Activated T-helper 17 cell treated with anti-CD3 and anti-CD28 coated beads, Interleukin-2, amount 50 U/mL, for 72 hours (primary cell): ENCODE measurements at places on chromosomes 7 and 10. TPM values are rescaled to one million over a fixed set of nuclear protein-coding genes. Genes with fewer than 3 reads are reported as not detected.

GRCh38 chr7:611281-611810 is 91.7 kb upstream of the PDGFA start:
- ATAC-seq = no peak

DNA sequence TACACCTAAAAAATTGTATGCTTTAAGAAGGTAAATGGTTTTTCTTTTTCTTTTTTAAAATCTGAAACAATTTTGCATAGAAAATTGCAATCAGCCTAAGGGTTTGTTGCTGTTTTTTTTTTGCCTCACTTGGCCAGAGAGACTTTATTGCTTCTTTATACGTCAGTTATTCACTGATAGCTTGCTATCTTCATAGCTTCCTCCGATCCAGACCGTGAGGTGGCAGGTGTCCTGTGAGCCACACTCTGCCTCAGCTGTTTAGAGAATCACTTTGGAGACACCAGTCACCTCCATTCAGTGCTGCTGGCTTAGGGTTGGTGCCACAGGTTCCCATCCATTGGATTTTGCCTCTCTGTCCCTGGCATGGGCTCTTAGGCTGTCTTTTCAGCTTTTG is 68.0 kb downstream of the HHEX start:
- no peak for ATAC-seq

DNA sequence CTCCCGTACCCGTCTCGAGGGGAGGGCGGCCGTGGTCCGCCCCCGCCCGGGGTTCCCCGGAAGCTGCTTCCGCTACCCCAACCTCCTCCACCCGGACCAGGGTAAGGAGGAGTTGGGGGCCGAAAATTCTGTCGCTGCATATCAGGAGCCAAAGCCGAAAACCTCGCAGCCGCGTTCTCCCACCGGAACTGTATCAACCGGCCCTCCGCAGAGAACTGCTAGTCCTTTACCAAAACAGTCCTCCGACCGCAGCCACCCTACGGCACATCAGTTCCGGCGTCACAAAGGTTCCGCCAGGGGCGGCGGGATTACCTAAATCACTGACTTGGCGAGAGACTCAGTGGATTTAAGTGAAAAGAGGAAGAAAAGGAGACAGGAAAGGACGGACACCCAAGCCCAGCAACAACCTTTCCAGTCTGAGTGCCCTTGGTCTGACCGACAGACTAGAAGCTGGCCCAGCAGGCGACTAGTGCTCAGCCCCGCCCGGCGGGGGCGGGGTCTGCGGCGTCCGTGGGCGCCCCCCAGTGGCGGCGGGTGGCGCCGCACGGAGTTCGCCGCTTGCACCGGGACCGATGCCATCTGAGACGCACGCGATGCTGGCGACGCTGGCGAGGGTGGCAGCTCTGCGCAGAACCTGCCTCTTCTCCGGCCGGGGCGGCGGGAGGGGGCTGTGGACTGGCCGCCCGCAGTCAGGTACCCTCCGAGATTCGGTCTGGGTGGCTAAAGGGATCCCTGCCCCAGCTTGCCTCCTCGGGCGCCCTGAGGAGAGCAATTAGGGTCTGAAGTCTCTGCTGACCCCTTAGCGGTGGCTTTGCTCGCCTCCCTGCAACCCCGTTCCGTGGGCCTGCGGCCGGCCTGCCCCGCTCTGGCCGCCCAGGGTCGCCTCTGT is at the start of the genes MPLKIP and SUGCT:
Gene MPLKIP, minus strand, starts transcription at position 195 of the 889 bp plus-strand sequence. Its CDS starts 55 bp downstream, at position 140.
Gene SUGCT, plus strand, starts transcription at position 578 of the 889 bp plus-strand sequence.
- ATAC-seq = peak; percentile 91

GRCh38 chr7:117048882-117049281 is 95.6 kb downstream of the ST7 start:
- ATAC-seq = no peak

- no peak for ATAC-seq
Observed at GRCh38 chr7:44261240-44261639, 60.5 kb downstream of the YKT6 start.

- ATAC-seq = no peak
Observed at GRCh38 chr7:117871401-117871777, 1.9 kb downstream of the CTTNBP2 start.

GRCh38 chr7:25557930-25558329 is 329.6 kb upstream of the NPVF start:
- ATAC-seq = no peak

- ATAC-seq = no peak
Observed at GRCh38 chr10:2979306-2979705, 88.0 kb upstream of the PFKP start.

DNA sequence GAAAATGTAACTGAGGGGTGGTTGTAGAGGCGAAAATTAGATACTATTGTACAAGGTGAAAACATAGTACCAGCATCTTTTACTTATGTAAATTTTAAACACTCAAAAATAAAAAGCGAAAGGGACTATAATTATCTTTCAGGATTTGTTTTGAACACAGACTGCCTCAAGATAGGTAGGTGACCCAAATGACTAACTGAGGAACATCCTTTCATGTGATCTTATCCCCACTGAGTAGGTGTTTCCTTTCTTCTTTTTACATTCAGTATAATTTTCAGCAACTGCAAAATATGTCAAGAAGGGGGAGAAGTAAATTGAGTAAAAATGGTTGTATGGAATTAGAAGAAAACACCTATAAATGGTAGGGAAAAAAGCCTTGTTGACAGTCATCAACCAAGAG is 236.7 kb downstream of the PHF14 start:
- ATAC-seq = peak; percentile 54

- no peak for ATAC-seq
Observed at GRCh38 chr10:95508730-95509129, 52.4 kb downstream of the SORBS1 start.

- ATAC-seq = no peak
Observed at GRCh38 chr7:152710153-152710442, 34.2 kb upstream of the XRCC2 start.

- ATAC-seq = no peak
Observed at GRCh38 chr10:4354382-4354812, 471.6 kb upstream of the AKR1E2 start.

DNA sequence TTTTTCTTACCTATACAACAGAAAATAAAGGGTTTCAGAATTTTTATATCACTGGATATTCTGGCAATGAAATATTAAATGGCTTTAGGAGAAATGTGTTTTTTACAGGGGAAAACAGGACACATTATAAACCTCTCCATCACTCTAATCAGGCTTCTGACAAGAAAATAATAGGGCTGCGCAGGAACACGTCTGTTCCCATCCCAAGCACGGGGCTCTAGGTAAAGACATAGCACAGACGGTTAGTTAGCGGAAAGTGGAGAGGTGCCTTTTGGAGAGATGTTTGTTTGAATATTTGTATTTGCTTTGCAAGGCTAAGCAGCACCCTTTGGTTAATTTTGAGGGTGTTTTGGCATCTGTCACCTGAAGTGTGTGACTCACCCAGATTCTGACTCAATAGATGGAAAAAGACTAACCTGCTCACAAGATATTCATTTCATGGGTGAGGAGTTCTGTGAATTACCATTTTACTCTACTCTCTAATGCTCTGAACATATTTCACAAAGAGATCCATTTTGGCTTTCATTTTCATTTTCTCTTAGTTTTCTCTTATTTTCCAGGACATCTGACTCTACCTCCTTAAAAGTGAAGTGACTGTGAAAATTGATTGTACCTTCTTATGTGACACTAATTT is 174.5 kb upstream of the AKR1E2 start:
- ATAC-seq = peak; percentile 87

GRCh38 chr7:38463277-38464225 is 167.6 kb downstream of the AMPH start:
- ATAC-seq = peak; percentile 90

DNA sequence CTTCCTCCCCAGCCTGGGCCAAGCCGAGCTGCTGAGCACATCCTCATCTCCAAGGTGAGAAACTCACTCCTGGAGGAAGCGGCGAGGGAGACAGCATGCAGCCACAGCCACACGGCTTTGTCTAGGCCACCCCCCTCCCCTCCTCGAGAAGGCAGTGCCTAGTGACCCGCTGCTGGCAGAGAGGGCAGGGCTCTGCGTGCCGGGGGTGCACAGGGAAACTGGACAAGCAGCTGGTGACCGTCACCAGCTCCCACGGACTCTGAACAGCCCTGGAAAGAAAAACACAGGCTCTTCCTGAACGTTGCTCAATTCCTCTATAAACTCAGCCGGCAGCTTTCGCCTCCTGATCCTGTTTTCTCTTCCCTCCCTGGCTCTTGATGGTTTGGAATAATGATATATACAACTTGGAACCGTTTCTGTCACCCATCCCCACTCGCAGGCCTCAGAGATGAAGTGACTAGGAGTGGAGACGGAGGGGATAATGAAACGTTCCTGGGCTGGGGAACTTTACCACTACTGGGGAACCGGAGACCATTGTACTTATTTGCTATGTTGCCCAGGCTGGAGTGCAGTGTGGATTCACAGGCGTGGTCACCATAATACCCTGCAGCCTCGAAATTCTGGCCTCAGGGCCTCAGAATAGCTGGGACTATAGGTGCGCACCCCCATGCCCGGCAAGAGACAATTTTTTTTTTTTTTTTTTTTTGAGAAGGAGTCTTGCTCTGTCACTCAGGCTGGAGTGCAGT is 19.3 kb downstream of the PAPOLB start:
- ATAC-seq = no peak

GRCh38 chr10:44325157-44325556 is 59.7 kb downstream of the CXCL12 start:
- ATAC-seq = no peak

GRCh38 chr7:37448011-37448635 is 541 bp downstream of the ELMO1 start:
- peak; percentile 25 for ATAC-seq

GRCh38 chr7:113281223-113281622 is 162.9 kb upstream of the SMIM30 start:
- no peak for ATAC-seq

DNA sequence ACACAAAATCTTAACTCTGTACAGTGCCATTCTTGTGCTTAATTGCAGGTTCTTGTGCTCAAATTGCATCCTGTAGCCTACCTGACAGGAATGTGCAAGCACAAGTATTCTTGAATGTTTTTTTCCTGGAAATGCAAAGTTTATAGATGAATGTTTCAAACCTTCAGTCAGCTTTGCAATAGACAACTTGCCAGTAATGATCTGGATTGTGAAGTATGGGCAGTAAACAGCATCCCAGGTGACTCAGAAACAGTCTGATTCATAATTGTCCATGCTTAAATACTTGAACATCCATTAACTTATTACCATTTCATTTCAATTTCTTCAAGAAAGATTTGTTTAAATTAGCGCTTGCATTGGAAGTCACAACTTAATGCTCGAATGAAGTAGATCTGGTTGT is 347.2 kb downstream of the SDK1 start:
- no peak for ATAC-seq

DNA sequence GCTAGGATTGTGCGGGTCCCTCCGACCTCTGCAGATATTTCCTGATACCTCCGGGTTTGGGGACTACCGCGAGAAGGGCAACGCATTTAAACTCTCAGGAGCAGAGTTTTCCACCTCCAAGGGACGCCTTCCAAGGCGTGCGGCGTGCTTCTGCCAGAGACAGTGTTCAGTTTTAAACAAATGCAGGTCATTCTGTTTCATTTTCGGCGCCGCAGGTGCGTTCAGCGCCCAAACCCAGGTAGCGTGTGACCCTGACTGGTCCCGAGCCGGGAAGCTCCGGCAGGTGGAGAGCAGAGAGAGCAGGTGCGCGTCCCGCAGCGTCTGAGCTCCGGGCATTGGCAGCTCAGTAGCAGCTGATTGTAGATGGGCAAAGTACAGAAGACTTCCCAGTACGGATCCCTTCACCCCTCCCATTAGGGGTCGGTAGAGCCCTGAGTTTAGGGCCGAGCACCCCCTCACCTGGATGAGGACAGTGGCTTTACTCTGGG is 1.4 kb upstream of the CYP26A1 start:
- peak; percentile 18 for ATAC-seq

- no peak for ATAC-seq
Observed at GRCh38 chr7:24307326-24307725, 23.3 kb downstream of the NPY start.

GRCh38 chr10:112456533-112456932 is 9.5 kb downstream of the VTI1A start:
- ATAC-seq = no peak

DNA sequence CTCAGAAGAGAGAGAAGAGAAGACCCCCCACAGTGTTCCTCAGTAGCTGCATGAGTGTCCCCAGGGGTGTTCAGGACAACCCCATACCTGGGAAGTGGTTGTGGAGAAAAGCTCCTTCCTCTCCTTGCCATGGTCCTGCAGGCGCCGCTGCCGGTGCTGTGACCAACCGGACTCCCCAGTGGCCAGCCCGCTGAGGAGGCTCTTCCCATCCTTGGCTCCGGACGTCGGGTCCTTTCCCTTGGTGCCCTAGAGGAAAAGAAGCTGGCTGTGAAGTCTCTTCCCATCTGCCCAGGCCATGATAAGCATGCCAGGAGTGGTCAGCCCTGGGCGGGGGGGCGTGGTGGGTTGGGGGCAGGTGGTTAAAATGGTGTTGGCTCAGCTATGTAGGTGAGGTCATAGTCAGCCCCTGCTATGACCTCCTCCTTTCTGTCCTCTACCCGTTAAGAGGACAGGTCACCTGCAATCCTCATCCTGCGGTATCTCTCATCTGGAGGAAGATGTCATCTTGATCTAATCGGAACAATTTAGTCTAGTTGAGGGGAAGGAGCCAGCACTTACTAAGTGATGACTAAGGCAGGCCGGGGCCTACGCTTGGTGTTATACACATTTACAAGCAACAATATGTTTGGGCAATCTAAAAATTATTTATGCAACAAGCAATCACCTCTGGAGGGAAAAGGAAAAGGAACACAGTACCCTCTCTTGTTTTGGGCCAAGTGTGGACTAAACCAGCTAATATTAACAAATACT is 13.2 kb downstream of the WDR91 start:
- ATAC-seq = peak; percentile 38

DNA sequence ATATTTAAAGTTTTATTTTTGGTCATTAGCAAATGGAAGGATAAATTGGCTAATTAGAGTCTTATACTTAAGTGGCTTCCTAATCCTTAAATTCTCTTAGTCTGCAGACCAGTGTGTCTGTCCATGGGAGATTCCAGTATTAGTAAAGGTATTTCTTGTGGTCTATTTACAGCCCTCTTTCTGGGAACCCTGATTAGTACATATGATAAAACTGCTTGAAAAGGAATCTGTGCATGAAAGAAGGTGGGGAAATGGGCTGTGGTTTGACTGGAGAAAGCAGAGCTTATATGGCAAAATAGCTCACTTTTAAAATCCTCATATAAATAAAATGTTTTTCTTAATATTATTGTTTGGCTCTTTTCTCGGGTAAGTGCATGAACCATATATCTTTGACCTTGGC is 124.5 kb upstream of the RHOBTB1 start:
- no peak for ATAC-seq

PKD2L1 gene
- 0.66 TPM for total RNA-seq

VSTM4 gene
- total RNA-seq = 0.06 TPM

IFIT1B gene
- total RNA-seq = not detected

CALML5 gene
- total RNA-seq = not detected

ARID5B gene
- total RNA-seq = 93.8 TPM

HABP2 gene
- not detected for total RNA-seq

OPN1SW gene
- not detected for total RNA-seq

STRIP2 gene
- 78.4 TPM for total RNA-seq

GIMAP8 gene
- total RNA-seq = 10.3 TPM

GIMAP6 gene
- 57.3 TPM for total RNA-seq

ITPRID1 gene
- total RNA-seq = not detected

AFAP1L2 gene
- 1.7 TPM for total RNA-seq
